ENCODE measurements at places on chromosomes 13 and 19.
A peak's percentile ranks its signal among the peaks of the same experiment; 100 is the strongest.

- peak; percentile 94 for DNase-seq
Observed at GRCh38 chr19:16293118-16294091, 31.2 kb upstream of the KLF2 start.

DNA sequence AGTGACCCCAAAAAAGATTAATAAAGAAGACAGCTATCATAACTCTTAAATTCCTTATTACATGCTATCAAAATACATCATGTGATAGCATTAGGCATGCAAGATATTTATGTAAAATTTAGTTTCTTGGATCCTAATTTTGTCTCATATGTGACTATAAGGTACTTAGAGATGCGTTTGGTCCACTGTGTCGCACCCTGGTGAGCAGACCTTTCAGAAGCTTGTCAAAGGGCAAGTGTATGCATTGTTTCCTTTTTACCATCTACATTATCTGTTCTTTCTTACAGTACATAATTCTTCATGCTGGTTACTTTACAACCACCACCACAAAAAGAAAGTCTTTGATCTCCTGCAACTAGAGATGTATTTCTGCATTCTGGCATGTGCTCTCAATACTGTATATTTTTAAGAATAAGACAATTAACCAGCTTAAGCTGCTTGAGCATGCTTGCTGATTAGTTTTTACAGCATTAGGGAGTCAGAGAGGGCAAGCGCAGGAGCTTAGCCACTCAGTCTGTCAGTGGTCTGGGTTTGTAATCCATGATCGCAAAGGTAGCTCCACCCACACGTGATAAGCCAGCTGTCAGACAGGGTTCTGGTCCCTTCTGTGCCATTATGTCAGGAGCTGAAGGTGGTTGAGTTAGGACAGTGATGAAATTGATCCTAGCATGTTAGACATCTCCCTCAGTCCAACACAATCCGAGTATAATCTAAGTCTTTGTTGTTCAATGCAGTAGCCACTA lies 500.9 kb downstream of the MYO16 start:
- DNase-seq = no peak

DNA sequence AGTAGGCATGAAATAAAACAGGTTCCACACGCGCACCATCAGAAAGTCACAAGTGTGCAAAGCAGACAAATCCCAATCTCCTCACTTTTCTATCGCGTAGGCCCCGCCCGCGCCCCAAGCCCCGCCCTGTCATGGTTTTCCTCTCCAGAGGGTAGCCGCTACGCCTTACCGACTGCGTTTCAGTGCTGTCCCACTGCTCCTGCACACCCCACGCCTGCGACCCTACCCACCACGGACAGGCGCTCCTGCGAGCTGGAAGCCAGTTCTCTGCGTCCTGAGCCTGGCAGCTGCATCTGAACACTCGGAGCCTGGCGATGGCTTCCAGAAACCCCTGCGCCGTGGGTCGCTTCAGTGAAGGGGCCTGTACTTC lies 379 bp upstream of the ZNF470 start:
- no peak for DNase-seq

DNA sequence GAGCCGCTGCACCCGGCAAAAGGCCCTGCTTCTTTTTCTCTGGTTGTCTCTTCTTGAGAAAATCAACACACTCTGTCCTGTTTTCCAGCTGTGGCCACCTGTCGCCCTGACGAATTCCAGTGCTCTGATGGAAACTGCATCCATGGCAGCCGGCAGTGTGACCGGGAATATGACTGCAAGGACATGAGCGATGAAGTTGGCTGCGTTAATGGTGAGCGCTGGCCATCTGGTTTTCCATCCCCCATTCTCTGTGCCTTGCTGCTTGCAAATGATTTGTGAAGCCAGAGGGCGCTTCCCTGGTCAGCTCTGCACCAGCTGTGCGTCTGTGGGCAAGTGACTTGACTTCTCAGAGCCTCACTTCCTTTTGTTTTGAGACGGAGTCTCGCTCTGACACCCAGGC lies 17.2 kb downstream of the LDLR start:
- DNase-seq = no peak

DNA sequence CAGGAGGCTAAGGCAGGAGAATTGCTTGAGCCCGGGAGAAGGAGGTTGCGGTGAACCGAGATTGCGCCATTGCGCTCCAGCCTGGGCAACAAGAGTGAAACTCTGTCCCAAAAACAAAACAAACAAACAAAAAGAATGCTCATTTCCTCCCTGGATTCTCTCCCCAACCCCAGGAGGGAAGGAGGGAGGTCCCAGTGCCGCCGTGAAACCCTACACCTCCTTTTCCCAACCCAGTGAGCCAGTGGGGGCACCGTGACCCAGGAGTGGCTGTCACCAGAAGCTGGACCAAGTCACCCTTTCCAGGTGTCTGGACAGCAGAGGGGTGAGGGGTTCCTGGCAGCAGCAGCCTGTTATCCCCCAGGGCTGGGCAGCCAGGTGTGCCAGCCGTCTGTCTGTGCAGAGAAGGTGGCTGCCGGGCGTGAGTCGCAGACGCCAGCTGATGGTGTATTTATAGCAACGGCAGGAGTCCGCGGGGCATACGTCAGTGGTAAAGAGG lies 23.5 kb downstream of the NFIC start:
- peak; percentile 63 for DNase-seq

DNA sequence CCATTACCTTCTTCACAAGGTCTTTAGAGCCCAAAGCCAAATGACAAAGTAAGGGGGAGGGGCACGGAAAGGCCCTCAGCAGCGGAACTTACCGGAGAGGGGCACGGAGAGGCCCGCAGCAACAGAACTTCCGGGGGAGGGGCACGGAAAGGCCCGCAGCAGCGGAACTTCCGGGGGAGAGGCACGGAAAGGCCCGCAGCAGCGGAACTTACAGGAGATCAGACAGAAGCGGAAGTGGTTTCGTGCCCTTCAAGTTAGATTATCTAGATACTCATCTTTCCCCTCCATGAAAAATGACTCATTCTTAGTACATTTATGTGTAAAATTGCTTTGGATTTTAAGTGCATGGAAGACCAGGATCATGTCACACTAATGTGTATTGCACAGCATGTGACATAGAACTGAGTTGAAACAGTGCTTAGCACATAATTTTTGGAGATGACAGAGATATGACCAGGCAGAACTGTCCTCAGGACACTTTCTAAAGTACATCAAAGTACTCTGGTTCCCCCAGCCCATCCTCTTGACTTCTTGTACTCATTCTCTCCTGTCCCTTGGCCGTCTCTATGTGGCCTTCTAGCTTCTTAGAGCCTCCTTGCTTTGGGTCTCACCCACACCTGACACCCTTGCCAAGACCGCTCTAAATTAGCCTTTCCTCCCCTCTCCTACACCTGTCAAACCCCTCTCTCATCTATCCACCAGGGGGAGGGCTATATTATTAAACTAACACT lies 25.7 kb upstream of the TPTE2 start:
- DNase-seq = no peak

DNA sequence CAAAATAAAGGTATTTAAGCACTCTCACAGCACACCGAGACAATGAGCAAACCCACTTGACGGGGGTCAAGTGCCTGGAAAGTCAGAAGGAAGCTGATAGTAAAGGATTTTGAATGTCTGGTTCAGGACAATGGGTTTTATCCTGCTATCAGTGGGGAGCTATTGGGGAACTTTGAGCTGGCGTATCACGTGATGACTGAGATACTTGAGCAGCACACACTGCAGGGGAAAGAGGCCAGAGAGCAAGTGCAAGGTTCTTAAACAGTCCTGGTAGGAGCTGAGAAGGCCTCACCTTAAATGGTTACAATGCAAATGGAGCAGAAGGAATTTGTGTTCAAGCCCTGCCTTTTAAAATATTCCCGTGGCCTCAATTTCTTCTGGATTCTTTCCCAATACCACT lies 225.3 kb downstream of the LACC1 start:
- DNase-seq = no peak

- no peak for DNase-seq
Observed at GRCh38 chr13:78868991-78869390, 210.0 kb upstream of the OBI1 start.

GRCh38 chr13:39335721-39336120 lies 267.3 kb downstream of the LHFPL6 start:
- no peak for DNase-seq

- DNase-seq = no peak
Observed at GRCh38 chr13:79034341-79034740, 371.7 kb downstream of the RBM26 start.

DNA sequence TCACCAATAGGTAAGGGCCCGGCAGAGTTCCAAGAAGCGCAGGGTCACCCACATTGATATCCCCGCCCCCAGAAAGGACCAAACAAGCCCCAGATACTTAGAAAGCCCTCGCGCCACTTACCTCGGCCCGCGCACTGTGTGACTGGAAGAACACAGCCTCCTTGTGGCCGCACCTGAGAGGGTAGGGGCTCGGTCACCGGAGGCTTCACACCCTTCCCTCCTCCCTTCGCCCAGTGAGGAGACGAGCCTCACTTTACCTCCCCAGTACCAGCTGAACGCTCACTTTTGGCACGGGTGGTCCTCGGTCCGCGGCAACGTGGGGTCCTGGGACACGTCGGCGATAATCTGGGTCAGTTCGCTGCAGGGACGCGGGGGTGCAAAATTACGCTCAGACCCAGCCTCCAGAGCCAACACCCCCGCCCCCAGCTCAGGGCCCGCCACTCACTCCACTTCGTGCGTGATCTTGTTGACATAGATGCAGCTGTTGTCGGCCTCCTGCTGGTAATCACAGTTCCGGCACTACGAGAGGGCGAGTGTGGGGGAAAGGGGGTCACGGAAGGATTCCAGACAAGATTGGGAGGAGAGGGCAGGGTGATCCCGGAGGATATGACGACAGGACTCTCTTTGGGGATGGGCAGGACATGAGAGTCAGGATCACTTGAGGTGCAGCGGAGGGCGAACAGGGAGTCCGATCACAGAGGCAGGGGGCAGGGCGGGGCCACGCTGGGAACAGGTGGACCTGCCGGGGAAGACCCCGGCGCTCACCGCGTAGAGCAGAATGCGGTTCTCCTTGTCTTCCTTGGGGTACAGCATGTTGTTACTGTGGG lies 568 bp downstream of the POLR2I start:
- DNase-seq = peak; percentile 37

- peak; percentile 3 for DNase-seq
Observed at GRCh38 chr13:71149498-71150363, 717.3 kb downstream of the DACH1 start.

- DNase-seq = no peak
Observed at GRCh38 chr13:49494645-49495044, 1.1 kb upstream of the PHF11 start.

- no peak for DNase-seq
Observed at GRCh38 chr19:42424345-42424707, 2.9 kb downstream of the LIPE start.

- DNase-seq = no peak
Observed at GRCh38 chr13:113063091-113063491, 42.5 kb upstream of the F7 start.

GRCh38 chr13:40191186-40191980 lies 475.1 kb downstream of the FOXO1 start:
- peak; percentile 71 for DNase-seq

DNA sequence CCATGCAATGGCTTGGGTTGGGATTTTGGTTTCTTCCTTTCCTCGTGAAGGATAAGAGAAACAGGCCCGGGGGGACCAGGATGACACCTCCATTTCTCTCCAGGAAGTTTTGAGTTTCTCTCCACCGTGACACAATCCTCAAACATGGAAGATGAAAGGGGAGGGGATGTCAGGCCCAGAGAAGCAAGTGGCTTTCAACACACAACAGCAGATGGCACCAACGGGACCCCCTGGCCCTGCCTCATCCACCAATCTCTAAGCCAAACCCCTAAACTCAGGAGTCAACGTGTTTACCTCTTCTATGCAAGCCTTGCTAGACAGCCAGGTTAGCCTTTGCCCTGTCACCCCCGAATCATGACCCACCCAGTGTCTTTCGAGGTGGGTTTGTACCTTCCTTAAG lies 24.1 kb downstream of the SPC24 start:
- DNase-seq = no peak

DNA sequence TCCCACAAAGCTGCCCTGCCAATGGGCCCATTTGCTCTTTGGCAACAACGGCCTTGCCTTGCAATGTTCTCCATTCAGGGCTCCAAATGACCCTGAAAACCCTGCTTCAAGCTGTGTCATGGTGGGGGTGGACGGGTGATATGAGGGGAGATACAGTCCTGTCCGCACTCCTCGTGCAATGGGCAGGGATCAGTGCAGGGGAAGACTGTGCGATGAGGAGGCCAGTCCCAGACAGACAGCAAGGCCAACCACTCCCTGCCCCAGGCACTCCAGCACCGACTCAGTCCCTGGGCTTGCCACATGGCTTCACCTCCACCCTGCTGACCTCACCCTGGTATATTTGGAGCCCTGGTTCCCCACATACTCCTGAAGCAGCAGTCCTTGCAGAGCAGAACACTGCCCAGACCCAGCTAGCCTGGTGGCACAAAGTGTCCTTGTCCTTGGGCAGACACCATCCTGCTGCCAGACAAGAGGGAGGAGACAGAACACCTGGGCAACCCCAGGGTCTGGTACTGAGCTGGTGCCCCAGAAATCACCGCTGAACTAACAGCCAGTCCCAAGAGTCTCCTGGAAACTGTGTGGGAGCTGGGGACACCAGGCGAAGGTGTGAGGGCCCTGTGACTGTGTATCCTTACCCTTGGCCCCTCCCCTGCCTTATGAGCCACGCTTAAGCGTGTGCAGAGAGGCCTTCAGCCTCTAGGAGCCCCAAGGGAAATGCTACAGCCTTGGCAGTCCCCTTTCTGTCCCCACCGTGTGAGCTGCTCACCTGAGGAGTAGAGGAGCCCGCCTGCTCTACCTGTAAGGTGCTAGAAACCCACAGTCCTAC lies 9.1 kb upstream of the SLC35E1 start:
- no peak for DNase-seq

- DNase-seq = no peak
Observed at GRCh38 chr13:79382545-79383275, 23.3 kb downstream of the RBM26 start.

GRCh38 chr19:47653856-47654255 lies 44.9 kb downstream of the BICRA start:
- DNase-seq = no peak

DNA sequence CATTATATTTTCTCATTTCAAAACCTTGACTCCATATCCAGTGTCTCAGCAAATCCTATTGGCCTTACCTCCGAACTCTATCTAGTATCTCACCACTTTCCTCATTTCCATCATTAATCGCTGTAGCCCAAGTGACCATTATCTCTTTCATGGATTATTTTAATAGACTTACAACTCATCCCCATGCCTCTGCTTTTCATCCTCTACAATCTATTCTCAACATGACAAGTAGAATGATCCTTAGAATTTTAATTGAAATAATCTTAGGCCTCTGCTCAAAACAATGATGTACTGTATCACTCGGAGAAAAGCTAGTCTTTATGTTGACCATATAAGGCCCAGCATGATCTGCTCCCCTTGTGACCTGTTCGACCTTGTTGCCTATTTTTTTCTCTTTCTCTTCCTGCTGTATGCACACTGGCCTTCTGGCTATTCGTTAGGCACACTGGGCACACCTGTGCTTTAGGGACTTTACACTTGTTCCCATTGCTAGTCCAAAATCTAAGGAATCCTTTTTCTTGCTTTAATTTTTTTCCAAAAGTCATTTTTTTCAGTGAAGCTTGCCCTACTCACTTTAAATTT lies 21.4 kb downstream of the DNAJC15 start:
- no peak for DNase-seq

- peak; percentile 93 for DNase-seq
Observed at GRCh38 chr19:47157431-47158321, 27.0 kb downstream of the SAE1 start.

GRCh38 chr13:30435911-30436451 lies 13.7 kb downstream of the UBE2L5 start:
- no peak for DNase-seq

Measured in astrocyte of the hippocampus (primary cell).